HFFc6 (cell line): ENCODE measurements at places on chromosomes 4 and X.

- DNase-seq, result peak; percentile 5
Measured at GRCh38 chrX:140141444-140142029, 176.2 kb upstream of the CXorf66 start.

DNA sequence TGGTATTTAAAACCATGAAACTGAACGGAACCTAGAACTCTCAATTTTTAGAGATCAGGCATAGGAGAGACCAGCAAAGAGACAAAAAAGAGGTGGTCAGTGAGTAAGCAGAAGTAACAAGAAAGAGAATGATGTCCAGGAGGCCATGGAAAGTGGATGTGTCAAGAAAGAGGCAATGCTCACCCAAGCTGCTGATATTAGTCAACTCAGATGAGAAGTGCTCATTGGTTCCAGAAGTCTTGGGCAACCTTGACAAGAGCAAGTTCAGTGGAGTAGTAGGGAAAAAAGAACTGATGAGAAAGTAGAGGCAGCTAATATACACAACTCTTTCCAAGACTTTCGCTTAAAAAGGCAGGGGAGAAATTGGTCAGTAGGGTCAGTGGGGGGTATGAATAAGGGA, 23.0 kb upstream of the CCDC149 start:
- DNase-seq, result no peak

DNA sequence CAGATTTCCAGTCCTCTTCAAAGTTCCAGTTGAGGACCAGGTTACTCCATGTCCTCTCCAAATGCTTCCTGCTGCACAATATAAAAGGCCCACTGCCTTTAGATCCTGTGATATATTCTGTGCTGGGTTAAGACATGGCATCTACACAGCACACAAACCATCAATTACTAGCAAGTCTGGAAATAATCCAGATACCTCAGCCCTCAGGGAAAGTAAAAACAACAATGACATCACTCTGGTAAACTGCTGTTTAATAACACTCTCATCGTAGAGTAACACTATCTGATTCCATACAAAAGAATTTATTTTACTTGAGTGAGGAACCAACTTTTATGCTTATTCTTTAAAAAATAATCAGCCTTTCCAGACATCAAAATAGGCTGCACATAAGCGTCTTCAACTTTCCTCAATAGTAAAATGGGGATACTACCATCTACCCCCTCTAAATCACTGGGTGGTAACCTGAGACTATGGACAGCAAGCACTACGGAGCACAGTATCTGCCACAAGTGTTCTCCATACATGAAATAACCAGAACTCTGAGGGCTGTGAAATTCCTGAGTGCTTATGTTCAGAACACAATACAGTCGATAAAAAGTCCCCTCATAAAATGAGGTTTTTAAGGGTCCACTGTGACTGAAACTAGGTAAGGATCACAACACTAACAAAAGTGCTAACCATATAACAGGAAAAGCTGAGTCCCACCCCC, 53.4 kb downstream of the ABCG2 start:
- DNase-seq, result peak; percentile 84

DNA sequence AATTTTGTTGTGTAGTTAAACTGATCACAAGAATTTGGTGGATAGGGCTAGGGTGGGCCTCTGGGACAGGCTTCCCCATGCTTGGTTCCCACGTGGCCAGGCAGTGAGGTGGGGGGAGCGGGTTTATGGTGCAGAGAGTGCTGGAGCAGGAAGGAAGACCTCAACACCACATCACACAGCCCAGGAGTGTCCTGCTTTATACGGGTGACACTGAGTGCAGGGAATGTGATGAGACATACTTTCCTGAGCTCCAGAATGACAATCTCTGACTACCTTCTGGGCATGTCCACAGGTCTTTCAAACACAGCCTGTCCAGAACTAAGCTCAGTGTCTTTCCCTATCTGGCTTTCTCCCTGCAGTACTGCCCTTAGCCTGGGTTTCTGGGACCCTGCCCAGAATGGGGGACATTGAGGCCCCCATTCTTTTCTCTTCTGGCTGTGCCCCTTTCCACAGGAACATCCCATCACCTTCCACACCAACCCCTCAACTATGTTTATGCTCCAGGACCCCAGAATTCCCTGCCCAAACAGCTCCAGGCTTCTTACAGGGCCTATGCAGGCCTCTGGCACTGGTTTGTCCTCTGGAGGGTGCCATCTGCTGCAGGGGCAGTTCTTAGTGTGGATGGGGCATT, 36.5 kb upstream of the RASL11B start:
- DNase-seq, result peak; percentile 35

DNA sequence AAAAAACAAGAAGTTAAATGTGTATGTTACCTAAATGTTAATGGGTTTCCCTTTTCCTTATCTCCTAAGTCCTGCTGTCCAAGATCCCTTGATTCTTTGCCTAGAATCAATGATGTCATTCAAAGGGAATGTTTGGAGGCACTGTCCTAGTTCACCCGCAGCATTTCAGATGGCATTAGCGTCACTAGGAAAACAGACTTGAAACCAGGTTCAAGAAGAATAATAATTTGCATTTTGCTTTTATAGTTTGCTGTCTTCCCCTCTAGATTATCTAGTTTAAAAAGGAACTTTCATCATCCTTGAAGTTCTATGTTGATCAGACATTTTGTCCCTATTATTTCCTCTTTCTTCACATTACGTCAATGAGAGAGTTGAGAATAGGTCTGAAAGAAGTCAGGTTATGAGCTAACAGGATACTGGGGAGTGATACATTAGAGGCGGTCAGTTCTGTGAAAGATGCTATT, 234.1 kb upstream of the PGRMC2 start:
- peak; percentile 18 for DNase-seq

DNA sequence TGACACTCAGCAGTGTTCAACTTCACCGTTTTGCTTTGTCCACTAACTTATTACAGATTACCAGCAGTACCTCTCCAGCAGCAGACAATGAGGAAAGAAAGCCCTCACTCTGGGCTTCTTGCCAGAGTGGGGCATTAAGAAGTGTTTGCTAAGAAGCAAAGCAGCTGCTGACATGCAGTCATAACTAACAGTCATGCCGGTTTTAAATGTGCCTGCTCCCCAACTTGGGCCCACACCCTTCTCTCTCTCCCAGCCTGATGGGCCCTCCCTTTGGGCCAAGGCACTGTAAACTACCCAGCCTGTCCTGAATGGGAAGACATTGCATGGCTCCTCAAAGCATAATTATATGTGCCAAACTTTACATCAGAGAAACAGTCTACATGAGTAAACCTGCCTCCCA, 54.6 kb upstream of the HHIP start:
- DNase-seq, result peak; percentile 62

DNA sequence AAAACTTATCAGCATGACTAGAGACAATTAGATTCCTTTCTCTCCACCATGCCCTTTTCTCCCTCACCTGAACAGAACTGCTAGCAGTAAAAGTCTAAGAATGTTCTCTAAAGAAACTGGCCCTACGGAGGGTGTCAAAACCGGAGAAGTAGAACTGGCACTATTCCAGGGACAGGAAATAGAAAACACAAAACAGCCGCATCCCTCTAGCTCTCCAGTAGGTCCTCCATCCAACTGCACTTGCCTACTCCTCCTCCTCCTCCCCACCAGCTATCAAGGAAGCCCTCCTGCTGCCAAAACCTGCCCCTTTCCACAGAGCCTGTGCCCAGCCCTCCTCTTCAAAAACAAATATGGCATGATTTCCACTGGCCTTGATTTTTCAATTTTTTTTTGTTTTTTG, 28.4 kb downstream of the FUNDC1 start:
- DNase-seq, result no peak

DNA sequence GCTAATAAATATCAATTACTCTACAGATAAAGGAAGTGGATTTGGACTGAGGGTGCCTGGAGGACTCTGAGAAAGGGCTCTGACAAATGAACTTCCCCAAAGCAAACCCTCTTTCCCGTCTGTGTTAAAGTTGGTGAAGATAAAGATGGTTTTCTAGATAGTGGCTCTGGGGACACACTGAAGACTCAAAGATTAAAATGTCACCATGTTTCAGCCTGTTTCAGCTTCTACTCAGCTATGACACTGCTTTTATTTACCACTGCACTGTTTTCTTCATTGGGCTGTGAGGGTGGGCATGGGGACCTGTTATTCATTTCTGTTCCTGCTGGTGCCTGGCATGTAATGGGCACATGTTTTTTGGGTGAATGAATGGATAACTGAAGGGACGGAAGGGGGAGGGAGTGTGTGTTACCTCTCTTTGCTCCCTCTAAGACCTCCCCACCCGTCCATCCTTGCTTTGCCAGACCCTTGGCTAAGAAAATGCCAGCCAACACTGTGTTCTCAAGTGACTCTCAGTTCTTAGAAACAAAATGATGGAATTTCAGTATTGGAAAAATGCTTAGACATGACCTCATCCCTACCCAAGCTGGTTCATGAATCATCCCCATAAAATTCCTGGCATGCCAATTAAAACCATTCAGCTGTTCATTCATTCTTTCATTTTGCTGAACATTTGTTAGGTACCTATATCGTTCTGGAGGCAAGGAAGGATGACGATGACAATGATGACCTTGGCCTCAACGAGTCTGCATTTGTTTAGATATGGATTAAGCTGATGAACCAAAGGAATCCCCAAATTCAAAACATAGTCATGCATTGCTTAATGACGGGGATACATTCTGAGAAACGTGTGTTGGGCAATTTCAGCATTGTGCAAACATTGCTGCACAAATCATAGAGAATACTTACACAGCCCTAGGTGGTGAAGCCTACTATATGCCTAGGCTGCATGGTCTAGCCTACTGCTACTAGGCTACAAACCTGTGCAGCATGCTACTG, 13.4 kb upstream of the STK32B start:
- peak; percentile 94 for DNase-seq

DNA sequence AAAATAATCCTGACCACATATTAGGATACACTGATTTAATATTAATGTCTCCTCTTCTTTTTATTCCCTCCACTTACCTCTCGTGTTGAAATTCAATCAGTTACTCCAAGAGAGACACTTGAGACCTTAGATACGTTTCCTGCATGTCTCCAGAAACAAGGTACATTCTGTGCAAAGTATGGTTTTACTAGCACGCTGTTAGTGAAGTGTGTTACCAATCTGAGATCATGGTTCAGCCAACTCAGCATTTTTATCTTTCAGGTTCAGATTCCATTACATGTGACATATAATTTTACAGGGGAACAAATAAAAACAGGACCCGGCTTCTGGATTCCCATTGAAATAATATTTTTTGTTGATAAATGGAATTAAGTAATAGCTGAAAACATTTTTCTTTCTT, 32.2 kb downstream of the PDLIM5 start:
- DNase-seq, result no peak
